ENCODE measurements at places on chromosomes 2 and 18. TPM values are rescaled to one million over a fixed set of nuclear protein-coding genes. Genes with fewer than 3 reads are reported as not detected.

DNA sequence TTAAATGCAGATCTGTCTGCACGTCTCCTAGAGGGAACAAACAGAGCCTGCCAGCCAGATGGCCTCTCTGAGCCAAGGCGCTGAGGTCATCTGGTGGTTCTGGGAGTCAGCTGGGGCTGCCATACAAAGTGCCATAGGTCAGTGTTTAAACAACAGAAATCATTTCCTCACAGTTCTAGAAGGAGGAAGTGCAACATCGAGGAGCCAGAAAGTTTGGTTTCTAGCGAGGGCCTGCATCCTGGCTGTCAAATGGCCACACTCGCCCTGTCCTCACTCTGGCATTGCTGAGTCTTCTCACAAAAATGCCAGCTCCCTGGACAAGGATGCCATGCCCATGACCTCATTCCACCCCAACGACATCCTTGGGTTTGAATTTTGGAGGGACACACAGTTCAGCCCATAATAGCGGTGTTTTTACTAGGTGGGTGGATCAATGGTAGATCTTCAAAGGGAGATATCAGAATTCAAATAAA, 59.6 kb downstream of the MYT1L start:
- peak; percentile 65 for DNase-seq

DNA sequence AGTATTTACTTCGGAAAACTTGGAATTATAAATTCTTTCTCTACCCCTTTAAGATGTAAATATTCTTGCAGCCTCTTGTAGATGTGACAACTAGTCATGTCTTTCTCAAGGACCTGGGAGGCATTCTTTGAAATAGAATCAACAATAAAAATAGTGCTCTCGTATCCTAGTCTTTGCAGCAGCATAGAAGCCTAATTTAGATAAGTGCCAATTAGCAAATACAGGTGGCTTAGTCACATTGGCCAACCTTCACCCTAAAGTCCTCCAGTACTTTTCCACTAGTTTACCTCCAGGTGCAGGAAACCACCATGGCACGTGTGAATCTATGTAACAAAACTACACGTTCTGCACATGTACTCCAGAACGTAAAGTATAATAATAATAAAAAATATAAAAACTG, 3.5 kb upstream of the ZSWIM2 start:
- no peak for DNase-seq

The RAD51AP2 gene
- 0.10 TPM for total RNA-seq

The APOB gene
- total RNA-seq, result 9.7 TPM

GRCh38 chr18:78160961-78161656, 818.5 kb upstream of the SALL3 start:
- DNase-seq, result no peak

GRCh38 chr2:133097666-133098065, 427.7 kb upstream of the LYPD1 start:
- no peak for DNase-seq

DNA sequence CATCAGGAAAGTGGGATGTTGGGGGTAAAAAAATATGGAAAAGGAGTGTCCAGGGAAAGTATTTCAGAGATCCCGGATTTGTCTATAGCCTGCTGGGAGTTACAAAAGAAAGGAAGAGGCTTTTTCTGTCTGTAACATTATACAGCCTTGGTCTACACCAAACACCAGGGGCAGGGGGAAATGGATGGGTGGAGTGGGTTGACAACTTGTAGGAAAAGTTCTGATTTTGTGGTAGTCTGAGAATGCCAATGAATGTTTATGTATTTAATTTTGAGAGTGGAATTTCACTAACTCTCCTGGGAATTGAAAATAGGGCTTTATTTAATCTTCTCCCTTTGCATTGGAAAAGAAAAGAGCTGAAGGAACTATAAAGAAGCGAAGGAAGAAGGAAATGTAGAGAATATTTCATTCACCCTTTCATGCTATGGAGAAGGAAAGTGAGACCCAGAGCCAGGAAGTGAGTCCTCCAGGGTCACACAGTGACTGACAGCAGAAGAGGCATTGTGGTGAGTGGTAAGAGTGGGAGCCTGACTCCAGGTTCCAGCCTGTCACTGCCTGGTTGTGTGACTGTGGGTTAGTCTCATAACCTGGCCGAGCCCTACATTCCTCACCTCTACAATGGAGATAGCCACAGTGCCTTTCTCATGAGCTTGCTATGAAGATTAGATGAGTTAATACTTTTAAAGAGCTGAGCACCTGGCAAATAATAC, 346.3 kb upstream of the TNP1 start:
- no peak for DNase-seq

The TXNL4A gene
- total RNA-seq, result 91.0 TPM

The TUBA3E gene
- total RNA-seq, result 60.2 TPM

The TMEM178A gene
- total RNA-seq, result 3.2 TPM

DNA sequence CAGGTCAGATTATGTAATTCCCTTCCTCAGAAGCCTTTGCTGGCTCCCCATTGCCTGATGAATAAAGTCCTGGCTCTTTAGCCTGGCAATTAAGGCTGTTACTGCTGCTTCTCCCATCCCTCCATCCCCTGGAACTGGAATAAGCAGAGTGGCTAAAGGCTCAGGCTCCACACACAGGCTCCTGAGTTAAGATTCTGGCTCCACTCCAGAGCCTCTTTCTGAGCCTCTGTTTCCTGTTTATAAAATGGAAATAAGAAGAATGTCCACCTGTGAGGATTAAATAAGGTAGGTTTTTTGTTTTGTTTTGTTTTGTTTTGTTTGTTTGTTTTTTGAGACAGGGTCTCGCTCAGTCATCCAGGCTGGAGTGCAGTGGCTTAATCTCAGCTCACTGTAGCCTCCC, 50.0 kb downstream of the ZFP36L2 start:
- no peak for DNase-seq

DNA sequence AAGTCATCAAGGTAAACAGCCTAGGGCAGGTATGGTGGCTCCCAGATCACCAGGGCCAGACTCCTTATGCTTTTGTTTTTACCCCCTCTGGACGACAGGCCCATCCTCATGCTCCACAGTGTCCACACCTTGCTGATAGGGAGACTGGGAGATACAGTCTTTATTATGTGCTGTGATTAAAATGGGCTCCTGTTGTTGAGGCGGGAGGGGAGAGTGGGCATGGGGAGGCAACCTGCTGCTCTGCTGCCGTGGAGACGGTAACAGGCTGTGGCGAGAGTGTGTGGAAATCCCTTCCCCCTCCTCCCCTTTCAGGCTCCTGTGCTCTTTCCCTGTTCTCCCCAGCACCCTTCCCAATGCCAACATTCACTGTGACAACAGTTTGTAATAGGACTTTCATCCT, 38.2 kb upstream of the PNO1 start:
- DNase-seq, result no peak

- no peak for DNase-seq
Observed at GRCh38 chr2:1806254-1806653, 61.9 kb upstream of the PXDN start.

The CCDC74A gene
- 1.0 TPM for total RNA-seq

DNA sequence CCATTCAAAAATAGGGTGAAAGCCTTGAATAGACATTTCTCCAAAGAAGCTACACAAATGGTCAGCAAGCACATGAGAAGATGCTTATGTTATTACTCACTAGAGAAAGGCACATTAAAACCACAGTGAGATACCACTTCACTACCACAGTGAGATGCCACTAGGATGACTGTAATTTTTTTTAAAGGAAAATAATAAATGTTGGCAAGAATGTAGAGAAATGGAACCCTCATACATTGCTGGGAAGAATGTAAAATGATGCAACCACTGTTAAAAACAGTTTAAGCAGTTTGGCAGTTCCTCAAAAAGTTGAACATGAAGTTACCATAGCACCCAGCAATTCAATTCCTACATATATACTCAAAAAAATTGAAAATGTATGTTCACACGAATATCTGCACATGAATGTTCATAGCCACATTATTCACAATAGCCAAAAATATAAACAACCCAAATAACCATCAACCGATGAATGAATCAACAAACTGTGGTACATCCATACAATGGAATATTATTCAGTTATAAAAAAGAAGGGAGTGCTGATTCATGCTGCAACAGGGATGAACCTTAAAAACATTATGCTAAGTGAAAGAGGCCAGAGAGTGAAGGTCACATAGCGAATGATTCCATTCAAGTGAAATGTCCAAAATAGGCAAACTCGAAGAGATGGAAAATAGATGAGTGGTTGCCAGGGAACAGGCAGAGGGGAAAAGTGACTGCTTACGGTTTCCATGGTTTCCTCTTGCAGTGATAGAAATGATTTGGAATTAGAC, 156.2 kb upstream of the NDUFV2 start:
- no peak for DNase-seq

- no peak for DNase-seq
Observed at GRCh38 chr2:234745347-234745746, 206.5 kb upstream of the SH3BP4 start.

- no peak for DNase-seq
Observed at GRCh38 chr2:82599021-82599420, 1860.1 kb downstream of the SUCLG1 start.

DNA sequence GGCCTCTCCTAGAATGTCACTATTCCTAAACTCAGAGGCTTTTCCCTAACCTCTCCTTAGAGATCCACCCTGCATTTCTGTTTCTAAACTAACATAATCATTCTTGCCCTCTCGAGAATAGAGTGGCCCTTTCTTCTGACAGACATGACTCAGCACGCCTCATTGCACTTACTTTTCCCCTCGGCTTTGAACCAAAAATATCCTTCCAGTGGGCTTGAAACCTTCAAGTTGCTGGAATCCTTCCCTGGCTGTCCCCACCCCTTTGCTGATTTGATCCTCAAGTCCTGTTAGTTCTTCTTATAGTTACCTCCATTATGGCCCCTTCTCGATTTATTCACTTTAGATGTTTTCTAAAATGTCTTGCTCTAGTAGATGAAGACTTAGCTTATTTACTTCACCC, 158.0 kb downstream of the LTBP1 start:
- no peak for DNase-seq

- DNase-seq, result no peak
Observed at GRCh38 chr2:10132996-10133647, 10.6 kb downstream of the RRM2 start.

DNA sequence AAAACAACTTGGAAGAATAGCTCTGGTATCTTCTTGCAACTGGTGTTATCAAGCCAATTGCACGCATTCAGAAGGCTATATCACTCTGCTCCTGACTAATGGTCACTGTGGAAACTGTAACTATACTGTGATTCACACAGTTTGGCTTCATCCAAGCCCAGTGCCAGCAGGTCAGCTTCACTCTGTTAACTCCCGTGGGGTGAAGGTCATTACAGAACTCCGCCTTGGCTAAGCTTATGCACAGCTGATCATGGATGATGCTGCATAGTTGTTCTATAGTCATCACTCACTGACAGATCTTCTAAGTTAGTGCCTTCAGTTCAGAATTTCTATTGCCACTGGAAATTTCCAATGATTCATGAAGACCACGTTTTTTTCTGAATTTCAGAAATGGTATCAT, 497.2 kb upstream of the NETO1 start:
- no peak for DNase-seq

- DNase-seq, result no peak
Observed at GRCh38 chr2:228063558-228063957, 117.9 kb downstream of the SPHKAP start.

GRCh38 chr2:177314194-177314593, 49.7 kb upstream of the NFE2L2 start:
- DNase-seq, result no peak

GRCh38 chr2:170276056-170276455, 98.1 kb downstream of the MYO3B start:
- DNase-seq, result no peak

DNA sequence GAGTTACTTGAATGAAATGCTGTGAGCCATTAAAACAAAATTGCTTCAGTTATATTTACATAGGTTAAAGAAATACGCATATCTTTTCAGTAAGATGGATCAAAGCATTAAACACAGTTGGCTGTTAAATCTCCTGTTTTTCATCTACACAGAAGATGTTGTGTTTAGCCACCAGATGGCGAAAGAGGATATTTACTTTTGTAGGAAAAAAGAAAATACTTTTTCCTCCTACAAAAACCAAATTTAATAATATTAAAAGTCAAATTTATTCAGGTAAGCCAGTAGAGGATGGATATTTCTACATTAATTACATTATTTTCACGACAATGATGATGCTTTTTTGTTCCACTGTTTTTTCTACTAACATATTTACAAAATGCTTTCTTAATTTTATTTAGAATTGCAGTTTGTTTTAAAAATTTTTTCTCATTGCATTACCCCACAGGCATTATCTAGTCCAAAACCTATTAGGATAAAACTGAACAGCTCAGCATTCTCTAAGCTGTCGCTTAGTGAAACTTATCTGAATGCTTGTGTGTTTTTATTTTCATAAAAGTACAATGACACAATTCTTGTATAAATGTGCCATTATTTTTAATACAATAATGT, 173.7 kb downstream of the ASXL3 start:
- DNase-seq, result no peak

DNA sequence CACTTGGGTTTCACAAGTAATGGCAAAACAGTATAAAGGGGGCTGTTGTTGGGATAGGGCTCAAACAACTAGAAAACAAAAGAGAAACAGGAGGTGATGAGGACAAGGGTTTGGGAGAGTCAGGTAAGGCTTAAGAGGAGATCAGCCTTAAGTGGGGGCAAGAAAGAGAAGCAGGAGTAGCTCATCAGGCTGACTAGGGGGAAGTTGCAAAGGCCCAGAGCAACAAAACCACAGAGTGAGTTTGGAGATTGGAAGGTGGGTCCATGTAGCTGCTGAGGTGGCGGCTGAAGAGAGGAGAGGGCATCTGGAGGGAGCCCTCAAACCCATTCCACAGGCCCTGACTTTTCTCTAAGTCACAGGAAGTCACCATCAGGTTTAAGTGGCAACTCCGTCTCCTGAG, 126.0 kb downstream of the MREG start:
- DNase-seq, result no peak

The FAM124B gene
- total RNA-seq, result 1.2 TPM

GRCh38 chr2:240986787-240987411, 11.5 kb upstream of the SNED1 start:
- peak; percentile 76 for DNase-seq

The STAMBP gene
- 27.2 TPM for total RNA-seq

The C18orf54 gene
- 1.7 TPM for total RNA-seq

The SERPINB13 gene
- not detected for total RNA-seq

DNA sequence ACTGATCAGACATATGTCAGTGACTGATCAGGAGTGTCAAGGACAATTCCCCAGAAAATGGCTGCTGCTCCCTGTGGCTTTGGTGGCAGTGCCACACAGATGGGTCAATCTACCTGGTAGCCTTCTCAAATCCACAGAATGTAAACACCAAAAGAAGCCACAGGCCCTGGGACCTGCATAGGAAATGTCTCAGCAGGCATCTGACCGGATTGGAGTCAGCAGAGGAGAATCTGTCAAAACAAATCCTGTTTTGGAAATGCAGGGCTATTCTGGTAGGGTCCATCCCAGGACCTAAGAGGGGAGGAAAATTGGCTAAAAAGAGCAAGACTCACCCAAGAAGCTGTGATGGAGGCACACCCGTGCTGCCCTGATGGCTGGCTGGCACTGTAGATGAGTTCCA, 189.7 kb downstream of the TMEM247 start:
- no peak for DNase-seq

The G6PC2 gene
- not detected for total RNA-seq

- no peak for DNase-seq
Observed at GRCh38 chr2:45353879-45354278, 257.2 kb downstream of the SRBD1 start.

The TEX44 gene
- total RNA-seq, result not detected

Data from left ventricle myocardium superior (tissue), 1 donor.